ENCODE measurements at places on chromosomes 1 and 21.

DNA sequence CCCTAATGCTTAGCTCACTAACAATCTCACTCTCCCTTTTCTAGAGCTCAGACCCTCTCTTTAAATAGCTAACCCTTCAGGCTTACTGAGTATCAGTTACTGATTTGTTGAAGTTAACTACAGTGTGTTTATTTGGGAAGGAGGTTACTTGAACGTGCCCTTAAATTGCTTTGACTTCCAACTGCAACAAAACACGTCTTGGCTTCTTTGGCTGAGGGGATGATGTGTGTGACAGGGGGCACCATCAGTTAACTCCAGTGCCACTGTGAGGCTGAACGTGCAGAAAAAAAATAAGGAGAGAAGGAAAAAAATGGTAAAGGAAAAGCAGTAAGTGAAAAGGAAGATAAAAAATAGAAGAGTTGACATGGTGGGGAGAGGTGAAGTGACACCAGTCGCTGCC lies 75.1 kb upstream of the NRIP1 start:
- DNase-seq, result no peak

- no peak for DNase-seq
These were observed 16.4 kb upstream of the MTF1 start for GRCh38 chr1:37875833-37876232.

- no peak for DNase-seq
These were observed 2.2 kb downstream of the CYB5R1 start for GRCh38 chr1:202964791-202965410.

DNA sequence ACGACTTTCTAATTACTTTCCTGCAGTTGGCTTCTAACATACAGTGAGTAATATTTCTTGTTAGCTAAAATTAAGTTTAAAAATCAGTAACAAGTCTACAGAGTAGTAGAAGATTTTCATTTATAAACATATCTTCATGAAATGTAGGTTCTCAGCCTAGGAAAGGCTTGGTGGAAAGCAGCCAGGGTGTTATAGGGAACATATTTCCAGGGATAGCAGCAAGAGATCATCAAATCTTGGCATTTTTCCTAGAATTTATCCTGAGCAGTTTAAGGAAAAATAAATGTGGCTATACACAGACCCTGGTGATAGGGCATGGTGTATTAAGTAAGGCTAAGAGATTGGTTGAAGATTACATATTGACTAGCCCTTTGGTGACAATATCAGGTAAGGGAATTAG lies 203.5 kb upstream of the NEGR1 start:
- no peak for DNase-seq

DNA sequence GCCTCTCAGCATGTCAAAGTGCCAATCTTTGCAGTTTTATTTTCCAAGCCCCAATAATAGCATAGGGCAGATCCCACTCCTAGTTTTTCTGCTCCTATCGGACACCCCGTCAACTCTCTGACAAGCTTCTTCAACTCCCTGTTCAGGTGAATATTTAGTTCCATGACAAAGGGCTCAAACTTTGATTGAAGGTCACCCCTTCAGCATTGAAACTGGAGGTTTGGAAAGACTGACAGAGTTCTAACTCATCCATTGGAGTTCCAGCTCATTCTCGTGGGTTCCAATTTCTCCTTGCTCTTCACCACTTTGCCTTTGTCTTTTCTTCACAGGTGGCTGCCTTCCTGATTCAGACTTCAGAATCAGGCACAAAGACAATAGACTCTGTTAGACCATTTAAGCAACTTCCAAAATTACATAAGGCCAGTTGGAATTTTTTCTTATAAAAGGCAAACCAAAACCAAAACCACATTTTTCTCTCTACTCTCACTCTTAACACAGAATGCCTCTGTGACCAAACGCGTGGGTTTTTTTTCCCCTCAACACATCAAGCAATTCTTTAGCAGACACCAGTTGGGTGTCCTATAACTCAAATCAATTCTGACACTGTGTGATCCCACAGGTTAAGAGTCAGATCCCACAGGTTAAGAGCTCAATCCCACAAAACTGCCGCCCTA lies 169.3 kb upstream of the USP25 start:
- DNase-seq, result no peak

DNA sequence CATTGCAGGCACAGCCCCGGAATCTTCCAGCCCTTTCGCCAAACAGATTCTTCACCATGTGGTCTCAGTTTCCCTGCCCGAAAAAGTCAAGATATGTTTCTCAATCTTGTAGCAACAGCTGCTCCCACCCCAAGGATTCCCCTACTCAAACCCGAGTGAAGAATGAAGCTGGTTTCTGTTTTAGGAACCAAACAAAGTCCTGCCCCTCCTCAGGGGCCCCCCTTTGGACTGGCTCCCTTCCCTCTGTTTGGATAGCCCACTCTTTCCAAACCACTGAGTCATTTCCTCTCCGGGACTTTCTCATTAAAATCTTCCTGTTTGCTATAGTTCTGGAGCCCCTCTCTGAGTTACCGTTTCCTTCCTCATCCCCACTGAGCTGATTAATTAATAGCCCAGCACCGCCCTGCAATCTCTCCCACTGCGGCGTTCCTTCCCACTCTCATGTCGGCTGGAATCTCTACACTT lies 100.9 kb downstream of the TSEN15 start:
- DNase-seq, result no peak

DNA sequence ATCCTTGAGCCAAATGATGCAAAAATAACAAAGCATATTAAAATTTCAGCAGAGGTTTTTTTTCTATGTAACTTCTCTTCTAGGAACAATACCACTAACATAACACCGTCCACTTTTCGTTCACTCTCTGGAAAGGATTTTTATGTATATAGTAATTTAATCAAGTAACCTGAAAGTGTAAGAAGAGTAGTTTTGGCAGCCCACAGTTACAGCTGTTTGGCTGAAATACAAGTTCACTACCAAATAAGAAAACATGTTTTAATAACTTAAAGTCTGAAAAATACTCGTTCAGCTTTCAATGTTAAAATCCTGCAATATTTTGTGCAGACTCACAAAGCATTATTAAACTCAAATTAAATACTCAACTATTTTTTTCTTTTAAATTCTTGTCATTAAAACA lies 896.8 kb upstream of the ADGRL4 start:
- no peak for DNase-seq

- no peak for DNase-seq
These were observed 39.3 kb downstream of the BRINP2 start for GRCh38 chr1:177210071-177210470.

DNA sequence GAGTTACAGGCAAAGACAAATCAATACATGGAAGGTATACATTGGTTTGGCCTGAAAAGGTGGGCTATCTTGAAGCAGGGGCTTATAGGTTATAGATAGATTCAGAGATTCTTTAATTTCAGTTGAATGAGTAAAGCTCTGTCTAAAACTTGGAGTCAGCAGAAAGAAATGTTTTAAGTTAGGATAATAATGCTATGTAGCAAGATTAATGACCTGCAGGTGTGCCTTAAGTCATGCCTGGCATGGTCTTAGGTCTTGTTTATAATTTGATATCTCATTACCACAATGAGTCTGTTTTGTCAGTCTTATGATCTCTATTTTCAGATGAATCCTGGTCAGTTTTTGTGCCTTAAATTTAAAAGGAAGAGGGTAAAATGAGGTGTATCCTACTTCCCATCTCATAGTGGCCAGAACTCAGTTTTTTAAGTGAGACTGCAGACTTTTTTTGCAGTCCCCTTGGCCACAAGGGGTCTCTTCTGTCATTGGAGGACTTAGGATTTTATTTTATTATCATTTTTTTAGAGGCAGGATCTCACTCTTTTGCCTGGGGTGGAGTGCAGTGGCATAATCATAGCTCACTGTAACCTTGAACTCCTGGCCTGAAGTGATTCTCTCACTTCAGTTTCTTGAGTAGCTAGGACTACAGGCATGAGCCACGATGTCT lies 21.3 kb upstream of the PGBD2 start:
- no peak for DNase-seq

GRCh38 chr1:53049574-53049967 lies 12.4 kb upstream of the PODN start:
- DNase-seq, result no peak

DNA sequence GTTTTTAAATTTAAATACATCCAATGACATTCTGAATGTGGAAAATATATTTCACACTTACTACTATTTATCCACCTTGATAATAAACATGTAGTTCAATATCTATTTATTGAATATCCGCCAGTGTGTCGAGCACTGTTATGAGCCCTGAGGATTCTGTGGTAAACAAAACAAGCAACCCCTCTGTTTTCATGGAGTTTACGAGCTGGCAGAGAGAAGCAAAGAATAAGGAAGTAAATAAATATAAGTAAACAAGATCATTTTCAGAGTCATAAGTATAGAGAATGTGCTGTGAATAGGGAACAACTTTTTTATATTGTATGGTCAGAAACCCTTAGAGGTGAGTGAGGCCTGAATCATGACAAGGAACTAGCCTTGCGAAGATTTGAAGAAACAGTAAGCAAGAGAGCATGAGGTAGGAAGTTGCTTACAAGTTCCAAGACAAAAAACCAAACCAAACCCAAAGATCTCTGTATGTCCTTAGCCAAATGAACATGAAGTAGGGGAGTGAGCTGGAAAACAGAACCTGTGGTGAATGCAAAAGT lies 6.4 kb upstream of the SERBP1 start:
- no peak for DNase-seq

- no peak for DNase-seq
These were observed 106.9 kb downstream of the LTN1 start for GRCh38 chr21:28885853-28886177.

DNA sequence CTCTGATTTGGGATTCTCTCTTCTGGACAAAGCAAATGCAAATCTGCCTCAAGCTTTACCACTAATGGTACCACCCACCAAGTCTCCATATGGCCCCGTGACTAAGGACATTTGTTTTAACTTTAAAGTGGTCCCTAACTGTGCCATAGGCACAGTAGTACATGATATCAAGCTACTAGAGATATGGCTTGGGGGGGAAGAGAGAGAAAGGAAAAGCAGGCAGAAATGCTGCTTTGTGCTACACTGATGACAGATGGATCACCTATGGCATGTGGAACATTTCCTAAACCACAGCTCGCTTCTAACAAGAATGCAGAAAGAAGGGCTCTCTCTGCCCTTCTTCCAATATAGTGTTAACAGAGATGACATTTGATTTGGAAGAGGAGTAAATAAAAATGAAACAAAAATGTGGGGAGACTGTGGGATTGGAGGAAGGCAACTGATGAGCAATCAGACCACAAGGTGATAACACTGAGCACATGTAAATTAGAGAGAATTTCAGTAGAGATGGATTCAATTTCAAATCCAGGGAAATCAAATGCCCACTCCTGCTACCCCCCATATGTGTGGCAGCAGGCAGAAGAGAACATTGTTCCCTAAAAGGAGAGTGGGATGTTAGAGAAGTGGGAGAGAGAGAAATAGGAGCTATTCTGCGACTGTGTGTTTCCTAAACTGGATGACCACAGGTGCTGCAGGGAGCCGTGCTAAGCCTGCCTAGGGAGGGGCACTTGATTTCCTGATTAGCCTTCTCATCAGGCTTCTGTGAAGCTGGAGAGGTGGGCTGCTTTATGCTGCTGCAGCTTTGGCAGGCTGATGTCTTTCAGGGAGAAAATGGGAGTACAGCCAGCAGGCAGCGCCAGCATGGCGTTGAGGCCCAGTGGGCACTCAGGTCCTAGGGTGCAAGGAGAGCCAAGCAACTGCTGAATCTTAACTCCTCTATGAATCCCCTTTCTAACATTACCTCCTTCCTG lies 75.3 kb downstream of the ZNF648 start:
- no peak for DNase-seq
